Stimulated activated CD4-positive, alpha-beta T cell treated with anti-CD3 and anti-CD28 coated beads, Interleukin-1b, Interleukin-23, amount 100 ng/mL, for 1 hour (primary cell): ENCODE measurements at places on chromosomes 6 and 20.

DNA sequence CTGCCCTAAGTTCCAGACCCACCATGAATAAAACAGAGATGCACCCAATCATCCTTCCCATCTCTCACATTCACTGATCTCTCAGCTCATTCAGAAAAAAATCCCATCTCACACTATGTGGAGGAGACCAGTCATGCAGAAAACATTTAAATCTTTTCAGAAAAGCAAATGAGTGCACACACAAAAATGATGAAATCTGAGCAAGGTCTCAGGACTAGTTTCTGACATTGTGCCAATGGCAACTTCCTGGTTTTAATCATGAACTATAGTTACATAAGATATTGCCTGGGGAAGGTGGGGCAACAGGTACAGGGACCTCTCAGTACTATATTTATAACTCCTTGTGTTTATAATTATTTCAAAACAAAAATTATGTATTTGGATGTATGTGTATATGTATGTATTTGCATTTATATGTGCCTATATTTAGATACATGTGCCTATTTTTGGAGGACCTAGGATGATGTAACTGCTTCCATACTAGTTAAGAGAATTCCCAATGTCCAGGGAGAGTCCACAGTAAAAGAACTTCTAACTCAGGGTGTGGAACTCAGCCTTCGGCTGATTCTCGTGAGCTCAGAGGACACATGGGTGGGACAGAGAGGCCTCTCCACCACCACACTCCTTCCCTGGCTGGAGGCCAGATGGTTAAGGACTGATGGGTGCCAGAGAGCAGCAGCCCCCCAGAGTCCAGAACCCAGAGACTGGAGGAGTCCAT is 71.7 kb upstream of the MAP3K4 start:
- no peak for DNase-seq

DNA sequence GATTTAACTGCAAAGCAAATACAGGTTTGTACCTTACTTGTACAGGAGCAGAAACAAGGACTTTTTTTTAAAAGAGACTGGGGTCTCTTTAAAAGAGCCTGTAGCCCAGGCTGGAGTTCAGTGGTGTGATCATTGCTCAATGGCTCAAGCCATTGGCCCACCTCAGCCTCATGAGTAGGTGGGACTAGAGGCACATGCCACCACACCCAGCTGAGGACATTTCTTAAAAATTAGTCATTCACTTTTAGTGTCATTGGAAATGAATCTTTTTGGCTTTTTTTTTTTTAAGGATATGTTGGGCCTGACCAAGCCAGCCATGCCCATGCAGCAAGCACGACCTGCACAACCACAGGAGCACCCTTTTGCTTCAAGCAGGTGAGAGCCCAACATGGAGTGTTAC is 16.9 kb downstream of the SEC23B start:
- no peak for DNase-seq

GRCh38 chr6:150846641-150847040 is 18.9 kb upstream of the MTHFD1L start:
- DNase-seq, result no peak

GRCh38 chr6:11460837-11461661 is 76.5 kb upstream of the TMEM170B start:
- no peak for DNase-seq

DNA sequence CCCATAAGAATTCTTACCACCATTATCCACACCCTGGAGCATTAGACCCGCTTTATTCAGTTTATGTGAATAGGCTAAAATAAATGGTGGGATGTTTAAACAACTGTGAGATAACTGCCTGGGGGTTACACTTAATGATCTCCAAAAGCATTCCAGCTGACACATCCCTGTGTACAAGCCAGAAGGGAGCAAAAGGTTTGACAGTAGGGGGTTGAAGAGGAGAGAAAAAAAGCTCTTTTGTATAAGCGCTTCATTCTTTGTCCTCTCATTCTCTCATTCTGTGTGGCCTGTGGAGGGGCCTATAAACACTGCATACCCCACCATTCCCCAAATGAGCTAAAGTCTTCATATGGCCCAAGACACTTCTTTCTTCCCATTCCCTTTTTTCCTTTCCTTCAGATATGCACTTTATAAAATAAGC is 30.8 kb upstream of the COL21A1 start:
- DNase-seq, result no peak

GRCh38 chr20:41134362-41135186 is 2.8 kb upstream of the PLCG1 start:
- no peak for DNase-seq

DNA sequence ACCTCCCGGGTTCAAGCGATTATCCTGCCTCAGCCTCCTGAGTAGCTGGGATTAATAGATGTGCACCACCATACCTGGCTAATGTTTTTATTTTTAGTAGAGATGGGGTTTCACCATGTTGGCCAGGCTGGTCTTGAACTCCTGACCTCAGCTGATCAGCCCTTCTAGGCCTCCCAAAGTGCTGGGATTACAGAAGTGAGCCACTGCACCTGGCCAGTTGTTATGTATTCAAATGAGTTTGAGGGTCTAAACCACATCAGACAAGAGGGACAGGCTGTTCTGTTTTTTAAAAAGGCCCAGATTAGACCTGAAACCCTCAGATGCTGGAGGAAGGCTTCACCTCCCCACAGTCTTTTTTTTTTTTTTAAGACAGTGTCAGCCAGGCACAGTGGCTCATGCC is 4.1 kb upstream of the SPAG4 start:
- DNase-seq, result no peak

GRCh38 chr6:137736048-137736818 is 130.8 kb upstream of the TNFAIP3 start:
- no peak for DNase-seq

- no peak for DNase-seq
Observed at GRCh38 chr20:61839912-61840778, 225.5 kb downstream of the TAF4 start.
